ENCODE measurements at places on chromosomes 5 and 9. TPM values are rescaled to one million over a fixed set of nuclear protein-coding genes. Genes with fewer than 3 reads are reported as not detected.

Gene OGN
- total RNA-seq: 1.6 TPM

Gene HSDL2
- total RNA-seq: 65.8 TPM

Gene PITX1
- not detected for total RNA-seq

Gene CCDC69
- 24.6 TPM for total RNA-seq

Gene PCDHB13
- total RNA-seq: 1.00 TPM

Gene SH2D3C
- total RNA-seq: 5.6 TPM

Gene CCDC187
- total RNA-seq: 0.62 TPM

Gene TSLP
- 0.74 TPM for total RNA-seq

Gene PTPA
- 123 TPM for total RNA-seq

Gene PDLIM7
- 11.1 TPM for total RNA-seq

Gene FAM153A
- 1.4 TPM for total RNA-seq

Gene KIF4B
- not detected for total RNA-seq

Gene SHISAL2B
- total RNA-seq: not detected

Gene SIMC1
- total RNA-seq: 7.0 TPM

Gene IL13
- total RNA-seq: not detected

Gene MUSK
- total RNA-seq: 0.12 TPM

Gene TTLL11
- 4.2 TPM for total RNA-seq

Gene WHRN
- total RNA-seq: 3.1 TPM

Gene SPATA31C1
- not detected for total RNA-seq

Gene SYK
- total RNA-seq: 3.6 TPM

Gene PDCD1LG2
- 0.49 TPM for total RNA-seq
